ENCODE measurements at places on chromosomes 11 and 22.

DNA sequence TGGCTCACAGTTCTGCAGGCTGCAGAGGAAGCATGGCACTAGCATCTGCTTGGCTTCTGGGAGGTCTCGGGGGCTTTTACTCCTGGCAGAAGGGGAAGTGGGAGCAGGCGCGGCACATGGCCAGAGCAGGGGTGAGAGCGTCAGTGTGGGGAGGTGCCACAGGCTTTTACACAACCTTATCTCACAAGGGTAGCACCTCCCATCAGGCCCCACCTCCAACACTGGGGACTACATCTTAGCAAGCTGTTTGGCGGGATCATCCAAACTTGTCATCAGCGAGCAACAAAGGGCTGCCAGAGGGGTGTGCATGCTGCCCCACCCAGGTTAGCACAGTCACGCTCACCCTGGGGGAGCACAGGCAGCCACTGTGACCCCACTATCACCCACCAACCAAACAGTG lies 18.9 kb upstream of the YPEL1 start:
- no peak for DNase-seq

DNA sequence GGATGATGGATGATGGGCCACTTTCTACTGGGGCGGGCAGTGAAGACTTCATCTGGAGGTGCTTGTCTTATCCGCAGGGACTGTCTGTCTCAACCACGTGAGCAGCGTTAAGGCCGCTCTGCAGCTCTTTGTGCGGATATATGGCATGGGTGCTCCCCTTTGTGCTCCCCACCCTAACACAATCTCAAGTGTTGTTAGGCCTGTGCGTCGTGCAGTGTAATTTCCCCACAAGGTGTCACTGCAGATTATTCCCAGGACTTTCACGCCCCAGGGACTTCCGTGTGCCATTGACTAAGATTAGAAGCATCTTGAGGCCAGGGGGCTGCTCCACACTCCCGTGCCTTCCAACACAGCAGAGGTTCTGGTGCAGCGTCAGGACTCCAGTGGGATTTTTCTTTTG lies 65.3 kb downstream of the TBC1D22A start:
- no peak for DNase-seq

DNA sequence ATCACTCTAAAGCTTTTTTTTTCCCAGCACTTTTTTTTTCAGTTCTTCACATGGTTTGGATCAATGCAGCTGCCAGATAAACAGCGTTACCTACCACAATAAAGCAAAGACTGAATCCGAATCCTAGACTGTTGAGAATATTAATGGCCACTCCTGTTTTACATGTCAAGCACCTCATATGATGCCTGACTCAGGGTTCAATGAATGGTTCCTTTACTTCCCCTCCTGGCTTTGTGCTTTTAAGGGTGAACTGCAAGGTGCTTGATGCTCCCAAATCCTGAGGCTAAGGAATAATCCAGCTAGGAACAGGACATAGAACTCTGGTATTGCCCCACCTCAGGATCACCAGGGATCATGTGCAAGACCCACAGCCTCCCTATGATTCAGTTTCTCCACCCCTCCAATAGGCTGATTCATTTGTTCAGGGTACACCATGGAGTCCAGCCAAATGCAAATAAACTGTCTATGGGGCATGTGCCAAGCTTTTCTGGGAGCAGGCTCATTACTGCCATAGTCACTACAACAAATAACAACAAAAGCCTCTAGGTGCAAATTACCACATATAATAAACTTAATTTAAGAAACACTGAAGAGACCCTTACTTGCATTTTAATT lies 104.3 kb downstream of the GAB2 start:
- DNase-seq = no peak

DNA sequence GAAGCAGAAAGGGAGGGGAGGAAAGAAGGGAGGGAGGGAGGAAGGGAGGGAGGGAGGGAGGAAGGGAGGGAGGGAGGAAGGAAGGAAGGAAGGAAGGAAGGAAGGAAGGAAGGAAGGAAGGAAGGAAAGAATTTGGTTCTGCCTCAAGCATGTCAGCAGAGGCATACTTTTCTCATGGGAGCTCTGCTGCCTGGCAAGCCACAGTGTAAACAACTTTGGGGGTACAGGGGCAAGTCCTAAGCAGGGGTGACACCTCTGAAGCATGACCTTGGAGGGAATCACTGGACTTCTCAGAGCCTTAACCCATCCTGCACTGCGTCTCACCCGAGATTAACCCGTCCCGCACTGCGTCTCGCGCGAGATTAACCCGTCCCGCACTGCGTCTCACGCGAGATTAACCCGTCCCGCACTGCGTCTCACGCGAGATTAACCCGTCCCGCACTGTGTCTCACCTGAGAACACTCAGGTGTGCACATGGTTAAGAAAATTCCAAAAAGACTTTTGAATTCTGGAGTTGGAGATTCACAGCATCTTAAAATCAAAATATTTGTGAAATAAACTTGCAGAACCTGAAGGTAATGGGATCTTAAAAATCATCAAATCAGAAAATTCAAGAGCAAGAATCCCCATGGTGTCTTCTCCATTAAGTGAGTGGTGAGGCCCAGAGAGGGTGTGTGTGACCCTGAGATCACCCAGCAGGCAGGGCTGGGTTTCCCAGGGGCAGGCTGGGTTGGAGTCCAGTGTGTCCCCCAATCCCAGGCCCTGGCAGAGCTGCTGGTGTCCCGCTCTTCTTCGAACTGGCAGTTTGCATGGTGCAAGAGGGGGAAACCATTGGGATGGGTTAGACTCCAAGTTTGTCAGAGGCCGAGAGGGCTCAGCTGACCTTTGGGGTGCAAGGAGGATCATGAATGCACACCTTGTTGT lies 190.4 kb downstream of the MN1 start:
- DNase-seq = no peak

DNA sequence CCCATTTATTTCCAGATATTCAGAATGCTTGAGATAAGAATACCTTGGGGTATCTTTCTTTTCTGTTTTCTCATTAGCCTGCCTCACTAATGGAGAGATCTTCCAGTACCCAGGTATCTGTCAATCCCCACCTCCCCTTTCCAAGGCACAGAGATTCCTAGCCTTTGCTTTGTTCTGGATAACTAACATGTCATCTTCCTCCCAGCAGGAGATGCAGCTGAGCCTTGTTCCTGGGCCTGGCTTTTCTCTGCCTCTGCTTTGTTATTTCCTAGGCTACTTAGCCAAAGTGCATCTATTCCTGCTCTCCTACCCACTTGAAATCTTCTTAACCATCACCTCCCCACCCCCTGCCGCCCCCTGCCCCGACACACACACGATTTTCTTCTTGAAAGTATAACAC lies 297.1 kb downstream of the NELL1 start:
- no peak for DNase-seq

DNA sequence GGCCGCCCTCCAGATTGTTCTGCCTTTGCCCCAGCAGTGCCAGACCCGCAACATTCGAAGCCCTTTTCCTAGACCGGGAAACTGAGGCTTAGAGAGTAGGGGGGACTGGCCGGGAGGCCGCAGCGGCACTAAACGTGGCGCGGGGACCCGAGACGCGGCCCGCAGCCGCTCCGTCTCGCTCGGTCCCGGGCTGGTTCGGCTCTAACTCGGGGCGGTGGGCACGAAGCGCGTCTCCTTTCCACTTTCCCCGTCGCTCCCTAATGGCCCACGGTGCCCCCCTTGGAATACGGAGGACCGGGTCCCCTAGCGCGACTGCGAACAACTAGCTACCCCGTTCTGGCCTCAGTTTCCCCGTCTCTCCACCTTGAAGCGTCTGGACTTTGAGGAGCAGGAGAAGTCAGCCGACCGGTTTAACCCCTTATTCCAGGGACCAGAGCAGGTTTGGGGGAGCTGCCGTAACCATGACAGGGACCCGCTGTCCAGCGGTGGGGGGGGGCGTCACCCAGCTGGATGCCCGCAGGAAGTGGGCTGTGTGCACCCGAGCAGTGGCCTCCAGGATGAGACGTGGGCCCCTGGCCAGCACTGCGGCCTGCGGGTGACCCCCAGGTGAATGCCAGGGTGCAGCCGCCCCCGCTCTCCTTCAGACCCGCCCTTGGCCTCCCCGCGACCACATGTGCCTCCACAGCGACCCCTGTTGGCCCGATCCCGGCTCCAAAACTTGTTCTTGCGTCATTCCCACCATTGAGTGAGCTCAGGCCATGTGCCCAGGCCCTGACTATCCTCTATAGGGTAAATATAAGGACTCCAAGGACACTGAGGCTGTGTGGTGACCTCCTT lies 1.1 kb downstream of the CDC42EP1 start:
- no peak for DNase-seq

GRCh38 chr22:39248254-39248653 lies 3.5 kb upstream of the PDGFB start:
- DNase-seq = no peak

DNA sequence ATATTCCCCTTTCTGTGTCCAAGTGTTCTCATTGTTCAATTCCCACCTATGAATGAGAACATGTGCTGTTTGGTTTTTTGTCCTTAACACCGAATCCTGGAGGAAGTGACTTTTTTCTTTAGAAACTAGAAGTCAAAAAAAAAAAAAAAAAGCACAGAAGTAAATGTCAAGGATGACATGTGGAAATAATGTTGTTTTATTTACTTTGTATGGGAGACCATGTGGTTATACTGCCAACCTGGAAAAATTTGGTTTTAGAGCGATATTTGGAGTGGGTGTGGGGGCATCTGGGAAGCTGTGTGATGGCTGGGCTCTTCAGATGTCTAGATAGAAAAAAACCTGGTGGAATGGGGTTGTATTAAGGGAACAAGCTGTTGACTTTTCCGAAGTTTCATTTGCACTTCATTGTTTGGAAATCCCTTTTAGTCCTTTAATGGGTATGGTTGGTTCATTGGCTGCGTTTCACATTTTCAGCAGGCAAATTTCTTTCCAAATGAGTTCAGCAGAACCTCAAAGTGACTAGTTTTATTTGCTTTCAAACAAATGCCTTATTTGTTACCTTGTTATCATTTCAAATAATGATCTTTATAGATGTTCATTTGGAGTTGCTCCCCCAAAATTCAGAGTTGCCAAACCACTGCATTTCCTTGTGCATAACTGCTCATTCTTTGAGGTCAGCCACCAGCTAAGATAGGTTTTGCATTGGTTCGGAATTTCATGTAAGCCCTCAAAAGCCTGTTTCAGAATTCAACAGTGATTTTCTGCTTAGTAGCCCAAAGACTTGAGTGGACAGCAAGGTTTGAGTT lies 508.2 kb downstream of the METTL15 start:
- no peak for DNase-seq

All from GM12864 (cell line).